ENCODE measurements at places on chromosomes 11 and 22.
A peak's percentile ranks its signal among the peaks of the same experiment; 100 is the strongest.

- no peak for DNase-seq
Measured at GRCh38 chr11:27388869-27389268, 25.9 kb upstream of the CCDC34 start.

GRCh38 chr11:15189641-15190365 lies 75.1 kb downstream of the INSC start:
- no peak for DNase-seq

DNA sequence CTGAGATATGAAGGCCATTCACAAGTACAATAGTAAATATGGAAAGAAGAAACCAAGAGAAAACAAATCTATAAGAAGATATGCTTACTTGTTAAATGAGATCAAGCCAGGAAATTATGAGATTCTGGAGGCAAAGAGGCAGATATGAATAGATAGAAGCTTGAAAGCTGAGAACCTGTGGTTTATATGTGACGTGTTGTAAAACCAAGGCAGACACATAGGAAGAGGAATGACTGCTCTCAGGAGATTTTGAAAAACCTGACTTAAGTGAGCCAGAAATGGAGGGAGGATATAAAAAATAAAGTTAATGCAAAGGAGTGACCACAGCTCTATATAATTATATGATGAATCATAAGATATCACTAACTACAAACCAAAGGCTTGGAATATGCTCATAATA lies 1160.5 kb upstream of the CNTN5 start:
- no peak for DNase-seq

DNA sequence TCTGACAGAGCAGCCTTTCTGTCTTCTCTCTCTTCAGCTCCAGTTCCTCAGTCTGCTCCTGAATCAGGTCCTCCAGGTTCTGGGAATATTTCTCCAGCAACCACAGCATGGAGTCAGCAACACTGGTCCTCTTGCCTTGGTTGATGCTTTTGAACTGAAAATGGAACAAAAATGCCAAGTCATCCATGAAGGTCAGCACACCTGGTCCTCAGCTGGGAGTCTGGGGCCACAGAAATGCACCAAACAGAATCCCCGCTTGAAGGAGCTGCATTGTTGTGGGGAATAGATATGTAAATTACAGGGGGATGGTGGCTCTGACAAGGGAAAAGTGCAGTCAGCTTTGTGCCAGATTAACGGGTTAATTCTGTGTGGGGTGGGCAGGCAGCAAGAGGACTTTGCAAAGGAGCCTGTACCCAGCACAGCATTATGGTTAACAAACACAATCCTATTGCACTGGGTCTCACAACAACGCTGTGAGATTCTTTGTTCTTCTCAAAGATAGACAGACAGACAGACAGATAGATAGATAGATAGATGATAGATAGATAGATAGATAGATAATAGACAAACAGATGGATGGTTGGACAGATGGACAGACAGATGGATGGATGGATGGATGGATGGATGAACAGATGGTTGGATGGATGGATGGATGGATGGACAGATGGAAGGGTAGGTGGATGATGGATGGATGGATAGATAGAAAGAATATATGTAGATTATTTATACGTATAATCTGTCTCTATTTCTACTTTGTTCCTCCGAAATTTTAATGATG lies 33.8 kb upstream of the LRRC32 start:
- no peak for DNase-seq

- peak; percentile 54 for DNase-seq
Measured at GRCh38 chr11:18384157-18384641, 10.2 kb upstream of the LDHA start.

- no peak for DNase-seq
Measured at GRCh38 chr11:70897429-70897828, 354.9 kb downstream of the SHANK2 start.

DNA sequence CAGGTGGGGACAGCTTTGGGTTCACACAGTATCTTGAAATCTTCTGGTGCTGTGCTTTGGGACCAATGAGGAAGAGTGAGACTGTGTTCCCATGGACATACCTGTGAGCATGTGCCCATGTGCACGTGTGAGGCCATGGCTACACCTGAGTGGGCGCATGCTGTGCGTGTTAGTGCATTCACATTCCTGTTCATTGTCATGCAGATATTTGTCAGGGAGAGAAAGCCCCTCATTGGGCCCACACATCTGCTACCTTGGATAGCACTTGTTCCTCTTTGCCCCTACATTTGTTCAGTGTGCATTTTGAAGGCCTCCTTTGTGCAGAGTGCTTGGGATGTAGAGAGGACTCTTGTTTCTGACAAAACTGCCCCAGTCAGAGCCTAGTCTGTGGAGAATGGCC lies 154.3 kb upstream of the E2F8 start:
- DNase-seq = no peak

GRCh38 chr11:44286268-44286880 lies 23.6 kb downstream of the ALX4 start:
- peak; percentile 64 for DNase-seq

GRCh38 chr11:124535552-124536232 lies 7.8 kb downstream of the OR8B12 start:
- no peak for DNase-seq

- DNase-seq = no peak
Measured at GRCh38 chr22:36197065-36197440, 4.6 kb downstream of the APOL4 start.

- no peak for DNase-seq
Measured at GRCh38 chr11:131365329-131365930, 5.0 kb upstream of the NTM start.

- DNase-seq = no peak
Measured at GRCh38 chr11:10371926-10372641, 67.2 kb downstream of the ADM start.

DNA sequence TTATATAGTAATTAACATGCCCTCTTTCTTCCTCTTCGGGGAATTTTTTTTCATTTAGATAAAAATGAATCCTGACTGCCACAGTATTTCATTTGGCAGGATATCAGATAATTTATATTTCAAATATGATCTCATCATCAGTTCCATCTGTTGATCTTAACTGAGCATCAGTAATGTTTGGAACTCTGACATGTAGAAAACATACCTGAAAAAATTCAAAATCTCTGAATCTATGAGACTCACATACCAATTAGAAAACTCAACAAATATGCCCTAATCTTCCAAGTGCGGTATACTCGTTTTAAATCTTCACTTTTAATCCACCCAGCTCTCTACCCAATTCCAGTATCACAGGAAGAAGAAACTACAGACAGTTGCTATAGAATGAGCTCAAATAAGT lies 161.9 kb downstream of the MSANTD4 start:
- DNase-seq = no peak

GRCh38 chr11:132941024-132941646 lies 591.2 kb downstream of the OPCML start:
- no peak for DNase-seq

GRCh38 chr11:27183672-27184457 lies 143.2 kb downstream of the BBOX1 start:
- peak; percentile 57 for DNase-seq

DNA sequence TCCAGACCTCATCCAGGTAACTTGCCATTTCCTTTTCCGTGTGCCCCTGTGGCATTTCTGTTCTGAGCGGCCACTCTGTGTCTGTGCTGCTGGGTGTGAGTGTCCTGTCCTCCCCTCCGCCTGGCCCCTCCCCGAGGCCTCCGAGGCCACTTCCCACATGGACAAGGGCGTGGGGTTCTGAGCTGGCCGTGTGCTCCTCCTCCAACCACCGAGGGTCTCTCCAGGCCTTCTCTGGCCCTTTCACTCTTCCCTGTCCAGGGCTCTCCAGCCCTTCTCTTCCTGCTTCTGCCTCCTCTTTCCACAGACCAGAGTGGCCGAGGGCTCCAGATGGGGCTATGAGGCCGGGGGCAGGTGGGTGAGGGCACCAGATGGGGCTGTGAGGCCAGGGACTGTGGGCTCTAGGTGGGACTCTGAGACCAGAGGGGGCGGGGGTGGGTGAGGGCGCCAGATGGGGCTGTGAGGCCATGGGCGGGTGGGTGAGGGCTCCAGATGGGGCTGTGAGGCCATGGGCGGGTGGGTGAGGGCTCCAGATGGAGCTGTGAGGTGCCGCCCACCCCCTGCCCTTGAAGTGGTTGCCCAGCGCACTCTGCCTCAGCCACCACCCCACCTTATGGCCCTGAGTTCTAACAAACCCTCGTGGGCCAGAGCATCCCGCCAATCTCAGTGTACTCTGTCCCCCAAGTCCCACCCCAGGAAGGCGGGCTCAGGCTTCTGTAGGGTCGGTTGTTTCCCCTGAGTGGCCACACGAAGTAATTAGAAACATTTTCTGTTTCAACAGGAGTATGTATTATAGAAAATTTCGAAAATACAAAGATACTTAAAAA lies 24.1 kb downstream of the PTDSS2 start:
- peak; percentile 24 for DNase-seq

GRCh38 chr11:46383974-46384701 lies 2.7 kb downstream of the MDK start:
- DNase-seq = no peak

DNA sequence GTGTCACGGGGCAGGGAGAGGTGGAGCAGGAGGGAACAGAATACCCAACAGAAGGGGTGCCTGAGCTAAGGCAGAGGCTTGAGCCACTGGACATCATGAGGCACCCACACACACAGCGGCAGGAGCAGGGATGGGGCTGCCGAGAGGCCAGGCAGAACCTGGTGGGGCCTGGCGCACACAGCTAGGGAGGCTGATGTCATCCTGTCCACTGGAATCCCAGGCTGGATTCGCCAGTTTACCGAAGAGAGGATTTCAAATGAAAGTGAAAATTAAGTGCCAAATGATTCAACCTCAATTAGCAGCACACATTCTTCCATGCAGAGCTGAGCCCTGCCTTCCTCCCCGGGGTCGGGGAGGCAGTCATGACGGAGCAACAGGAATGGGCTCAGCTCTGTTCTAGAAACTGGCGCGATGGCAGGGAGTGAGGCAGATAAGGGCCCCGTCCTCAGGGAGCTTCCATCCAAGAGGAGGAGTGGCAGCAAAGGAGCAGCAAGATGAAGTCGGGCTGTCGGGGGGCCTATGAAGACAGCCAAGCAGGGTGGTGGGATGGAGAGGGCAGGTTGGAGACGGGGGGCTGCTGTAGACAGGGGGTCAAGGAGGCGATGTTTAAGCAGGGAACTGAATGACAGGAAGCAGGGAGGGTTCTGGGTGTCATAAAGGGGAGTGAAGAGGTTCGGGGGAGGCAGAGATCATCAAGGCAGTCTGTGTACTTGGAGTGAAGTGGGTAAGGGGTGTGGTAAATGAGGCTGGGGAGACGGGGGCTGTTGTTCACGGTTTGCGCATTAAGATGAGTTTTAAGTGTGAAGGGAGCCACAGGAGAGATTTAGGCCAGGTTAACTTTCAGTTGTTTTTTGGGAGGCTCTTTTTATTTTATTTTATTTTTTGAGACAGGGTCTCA lies 6.4 kb downstream of the RAC2 start:
- DNase-seq = no peak

DNA sequence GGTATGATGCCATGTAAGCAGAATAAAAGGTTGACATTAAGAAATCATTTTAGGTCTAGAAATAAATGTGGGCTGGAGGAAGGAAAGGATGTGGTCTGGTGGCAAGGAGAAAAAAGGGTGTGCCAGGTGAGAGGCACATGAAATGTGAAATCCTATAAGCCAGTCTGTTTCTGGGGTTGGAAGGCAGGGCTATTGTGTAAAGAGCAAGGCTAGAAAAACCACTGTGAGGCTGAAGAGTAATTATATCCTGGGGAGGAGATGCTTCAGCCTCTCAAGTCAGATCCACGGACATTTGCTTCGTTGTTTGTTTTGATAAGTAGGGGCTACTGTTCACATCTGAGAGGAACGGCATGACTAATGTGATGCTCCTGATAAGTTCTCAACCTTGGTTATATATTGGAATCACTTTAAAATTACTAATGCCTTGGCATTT lies 77.5 kb upstream of the CTSC start:
- no peak for DNase-seq

DNA sequence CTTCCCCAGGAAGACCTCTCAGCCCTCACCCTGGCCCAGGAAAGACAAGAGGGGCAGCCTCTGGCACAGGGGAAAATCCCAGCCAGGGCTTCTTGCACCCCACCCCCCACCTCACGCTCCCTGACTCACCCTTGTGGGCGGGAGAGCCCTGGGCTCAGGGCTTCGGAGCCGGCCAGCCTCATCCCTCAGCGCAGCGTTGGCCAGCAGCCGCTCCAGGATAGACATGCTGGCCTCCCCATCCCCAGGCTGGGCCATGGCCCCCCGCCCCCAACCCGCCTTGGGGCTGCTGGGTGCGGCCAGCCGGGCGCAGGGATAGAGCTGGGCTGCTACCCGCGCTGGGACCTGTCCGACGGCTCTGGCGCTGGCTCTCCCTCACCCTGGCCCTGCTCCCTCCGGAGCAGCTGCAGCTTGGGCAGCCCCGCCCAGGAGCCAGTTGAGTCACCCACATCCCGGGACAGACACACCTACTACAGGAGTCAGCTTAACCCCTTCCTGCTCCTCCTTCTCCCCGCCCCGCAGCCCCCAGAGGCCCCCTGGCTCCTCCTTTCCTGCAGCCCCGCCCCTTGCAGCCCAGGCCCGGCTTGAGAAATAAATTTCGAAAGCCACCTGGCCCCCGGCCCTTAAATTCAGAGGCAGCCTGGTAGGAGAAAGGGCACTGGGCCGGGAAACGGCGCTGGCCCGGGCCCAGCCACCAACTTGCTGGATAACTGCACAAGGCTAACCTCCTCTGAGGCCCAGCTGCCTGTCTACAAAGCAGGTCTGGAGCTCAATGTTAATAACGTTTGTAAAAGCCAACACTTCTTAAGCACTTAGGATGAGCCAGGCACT lies 13.4 kb downstream of the TNKS1BP1 start:
- DNase-seq = peak; percentile 88

DNA sequence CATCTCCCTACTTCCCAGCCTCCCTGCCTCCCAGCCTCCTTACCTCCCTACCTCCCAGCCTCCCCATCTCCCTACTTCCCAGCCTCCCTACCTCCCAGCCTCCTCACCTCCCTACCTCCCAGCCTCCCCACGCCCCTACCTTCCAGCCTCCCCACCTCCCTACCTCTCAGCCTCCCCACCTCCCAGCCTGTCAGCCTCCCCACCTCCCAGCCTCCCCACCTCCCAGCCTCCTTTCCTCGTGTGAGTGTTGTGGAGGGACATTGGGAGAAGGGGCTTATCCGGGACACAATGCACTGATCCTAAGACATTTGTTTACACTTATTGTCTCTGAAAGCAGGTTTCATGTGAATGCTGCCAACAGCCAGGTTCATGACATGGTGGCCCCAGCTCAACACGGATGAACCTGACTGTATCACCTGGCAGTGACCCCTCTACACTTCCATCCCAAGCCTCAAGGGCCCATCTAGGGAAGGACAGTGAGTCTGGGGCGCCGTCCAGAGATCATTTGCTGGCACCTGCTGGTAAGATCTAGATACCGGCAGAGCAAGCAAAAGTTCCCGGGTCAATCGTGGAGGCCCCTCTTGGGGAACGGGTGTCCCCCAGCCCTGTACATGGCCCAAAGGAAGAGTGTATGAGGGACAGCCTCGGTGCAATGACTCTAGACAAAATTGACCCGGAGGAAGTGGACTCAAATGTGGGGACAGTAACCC lies 34.5 kb upstream of the TH start:
- DNase-seq = peak; percentile 18

DNA sequence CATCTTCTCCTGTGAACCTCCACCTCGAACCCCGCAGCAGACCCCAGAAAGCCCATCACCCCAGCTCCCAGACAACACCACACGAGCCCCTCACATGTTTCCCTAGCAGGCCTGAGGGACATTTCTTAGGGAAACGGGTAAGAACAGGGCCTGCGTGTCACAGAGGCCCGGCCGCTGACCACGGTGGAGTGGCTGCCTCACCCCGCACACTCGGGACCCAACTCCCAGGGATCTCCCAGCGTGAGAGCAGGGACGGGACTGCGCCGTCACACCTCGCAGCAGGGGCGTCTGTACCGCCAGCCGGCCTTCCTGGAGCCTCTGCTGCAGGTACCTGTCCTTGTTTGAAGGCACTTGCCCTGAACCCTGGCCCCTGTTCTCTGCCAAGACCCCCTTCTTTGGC lies 10.2 kb downstream of the ATP5MGL start:
- no peak for DNase-seq

Data from right forelimb (tissue), 1 donor.